Cerebellar cortex (tissue), 1 donor: ENCODE measurements at places on chromosomes 1 and 21.

- no peak for DNase-seq
These were observed 48.0 kb upstream of the TMEM125 start for GRCh38 chr1:43221797-43222196.

DNA sequence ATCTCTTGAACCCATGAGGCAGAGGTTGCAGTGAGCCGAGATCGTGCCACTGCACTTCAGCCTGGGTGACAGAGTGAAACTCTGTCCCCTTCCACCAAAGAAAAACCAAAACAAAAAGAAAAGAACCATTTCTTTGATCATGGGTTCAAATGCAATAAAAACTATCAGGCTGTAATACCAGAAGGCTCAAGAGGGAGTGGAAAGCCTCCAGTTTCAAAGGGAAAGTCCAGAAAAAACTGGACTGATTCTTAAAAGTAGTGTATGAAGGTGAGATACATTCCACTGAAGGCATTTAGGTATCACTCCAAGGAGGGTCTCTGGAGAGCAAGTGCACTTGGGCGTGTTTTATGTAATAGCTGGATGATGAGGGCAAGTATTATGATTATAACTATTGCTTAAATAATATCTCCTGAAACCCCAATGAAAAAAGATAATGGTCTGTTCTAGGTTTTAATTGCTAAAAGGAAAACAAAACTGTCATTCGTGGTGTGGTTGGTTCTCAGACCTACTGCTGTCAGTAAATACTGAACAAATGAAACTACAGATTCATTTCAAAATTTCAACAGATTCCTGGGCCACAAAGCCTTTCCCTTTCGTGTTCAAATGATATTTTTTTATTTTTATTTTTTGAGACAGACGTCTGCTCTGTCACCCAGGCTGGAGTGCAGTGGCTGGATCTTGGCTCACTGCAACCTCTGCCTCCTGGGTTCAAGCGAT, 6.0 kb upstream of the CAMTA1 start:
- no peak for DNase-seq

DNA sequence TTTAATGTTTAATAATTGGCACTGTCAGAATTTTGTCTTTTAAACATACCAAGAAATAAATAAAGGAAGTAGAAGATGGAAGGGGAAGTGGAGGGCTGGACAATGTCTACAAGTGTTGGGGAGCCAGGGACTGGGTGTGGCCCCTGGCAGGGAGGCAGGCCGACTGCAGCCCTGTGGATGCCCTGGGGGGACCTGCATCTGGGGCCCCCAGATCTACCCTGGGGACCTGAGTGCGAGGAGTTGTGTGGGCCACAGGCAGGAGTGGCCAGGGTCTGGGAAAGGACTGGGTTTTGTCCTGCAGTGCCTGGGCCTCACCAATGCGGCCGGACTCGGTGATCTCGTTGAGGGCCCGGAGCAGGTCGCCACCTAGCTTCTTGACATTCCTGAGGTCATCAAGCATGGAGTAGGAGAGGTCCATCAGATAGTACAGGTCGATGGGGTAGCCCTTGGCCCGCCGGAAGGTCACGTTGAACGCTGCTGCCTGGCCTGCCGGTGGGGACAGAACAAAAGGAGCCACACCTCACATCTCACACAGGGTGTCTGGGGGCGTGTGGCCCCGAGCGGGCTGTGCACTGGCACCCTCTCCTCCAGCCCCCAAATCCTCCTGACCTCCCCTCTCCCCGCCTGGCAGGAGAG, 17.5 kb downstream of the ITGB2 start:
- DNase-seq, result no peak

GRCh38 chr1:230509281-230509977, 83.3 kb upstream of the PGBD5 start:
- no peak for DNase-seq

- DNase-seq, result no peak
These were observed 360.1 kb downstream of the BARHL2 start for GRCh38 chr1:90356991-90357390.

- no peak for DNase-seq
These were observed 34.1 kb upstream of the PDPN start for GRCh38 chr1:13549521-13549920.

- no peak for DNase-seq
These were observed 408.8 kb downstream of the MATN1 start for GRCh38 chr1:30314591-30314990.

DNA sequence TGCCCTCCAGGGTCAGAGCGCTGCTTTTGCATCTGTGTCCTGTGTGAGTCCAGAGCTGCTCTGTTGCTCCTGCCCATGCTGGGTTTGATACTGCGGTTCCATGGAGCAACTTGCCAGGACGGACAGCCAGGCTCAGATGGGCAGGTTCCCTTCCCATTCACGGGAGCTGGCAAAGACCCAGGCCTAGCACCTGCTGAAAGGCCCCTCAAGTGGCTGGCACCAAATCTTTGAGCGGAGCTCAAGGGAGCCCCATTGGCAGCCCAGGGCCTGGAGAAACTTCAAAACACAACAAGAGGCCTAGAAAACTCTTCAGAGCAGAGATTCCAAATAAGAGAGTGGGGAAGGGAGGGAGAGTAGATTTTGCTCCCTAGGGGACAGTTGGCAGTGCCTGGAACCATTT, 97.2 kb downstream of the ACTL8 start:
- peak; percentile 55 for DNase-seq

DNA sequence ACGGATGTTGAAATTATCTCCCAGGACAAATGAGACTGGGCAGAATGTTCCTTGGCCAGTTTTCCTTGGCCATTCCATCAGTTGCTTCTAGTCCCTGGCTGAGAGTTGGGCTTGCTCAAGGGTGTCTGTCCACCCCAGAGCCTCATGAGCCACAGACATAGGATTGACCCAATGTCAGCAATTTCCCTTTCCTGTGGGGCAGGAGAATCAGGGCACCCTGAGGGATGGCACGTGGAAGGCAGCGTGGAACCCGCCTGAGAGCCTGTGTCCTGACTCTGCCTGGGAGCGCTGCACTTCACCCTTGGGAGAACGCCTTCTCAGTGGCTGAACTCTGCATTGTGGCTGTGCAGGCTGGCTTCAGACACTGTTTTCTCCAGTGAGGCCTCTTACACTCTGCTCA, 71.3 kb upstream of the B3GALNT2 start:
- no peak for DNase-seq

GRCh38 chr1:32485554-32486255, 20.8 kb downstream of the ZBTB8B start:
- no peak for DNase-seq
